ENCODE measurements at places on chromosomes 16 and 17. TPM values are rescaled to one million over a fixed set of nuclear protein-coding genes. Genes with fewer than 3 reads are reported as not detected.
A peak's percentile ranks its signal among the peaks of the same experiment; 100 is the strongest.

DNA sequence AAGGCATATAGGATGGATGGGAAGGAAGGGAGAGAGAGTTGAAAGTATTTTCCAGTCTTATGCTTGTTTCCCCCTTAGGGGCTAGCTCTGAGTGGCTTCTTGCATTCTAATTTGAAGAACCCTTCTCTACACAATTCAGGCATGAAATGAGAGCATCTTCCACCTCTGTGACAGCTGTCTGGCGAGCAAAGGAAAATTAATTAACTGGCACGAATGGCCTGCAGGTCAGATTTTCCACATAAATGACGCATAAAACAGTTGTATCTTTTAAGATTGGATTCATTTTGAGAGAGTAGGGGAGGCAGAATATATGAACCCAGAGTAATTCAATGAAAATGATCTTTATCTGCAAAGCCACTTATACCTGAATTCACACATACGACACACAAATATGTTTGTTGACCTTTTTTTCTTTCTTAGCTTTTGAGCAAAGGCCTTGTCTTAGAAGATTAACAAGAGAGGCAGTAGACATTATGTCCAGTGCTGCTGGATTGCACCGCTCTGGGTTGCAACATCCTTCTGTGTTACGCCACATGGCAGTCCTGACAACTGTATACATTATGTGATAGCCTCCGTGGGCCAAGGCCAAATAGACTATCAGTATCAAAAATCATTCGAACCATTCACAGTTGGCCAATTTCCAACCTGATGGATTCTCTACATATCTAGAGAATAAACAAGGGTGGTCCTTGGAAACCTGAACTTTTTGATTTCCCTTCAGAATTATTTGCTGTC, 173.0 kb upstream of the GOT2 start:
- no peaks in the 10 kb centered on the region for H3K36me3 ChIP-seq
- no peaks in the 10 kb centered on the region for H3K27me3 ChIP-seq
- H3K4me1 ChIP-seq: peaks cover 2% of the 10 kb centered on the region
- no peak overlapping the region for H3K4me3 ChIP-seq

GRCh38 chr16:19844945-19845641, 39.6 kb downstream of the GPRC5B start:
- no peak overlapping the region for H3K4me3 ChIP-seq
- peaks cover 7% of the 10 kb centered on the region for H3K4me1 ChIP-seq
- no peak overlapping the region for H3K27ac ChIP-seq
- DNase-seq: no peak
- no peaks in the 10 kb centered on the region for H3K36me3 ChIP-seq

DNA sequence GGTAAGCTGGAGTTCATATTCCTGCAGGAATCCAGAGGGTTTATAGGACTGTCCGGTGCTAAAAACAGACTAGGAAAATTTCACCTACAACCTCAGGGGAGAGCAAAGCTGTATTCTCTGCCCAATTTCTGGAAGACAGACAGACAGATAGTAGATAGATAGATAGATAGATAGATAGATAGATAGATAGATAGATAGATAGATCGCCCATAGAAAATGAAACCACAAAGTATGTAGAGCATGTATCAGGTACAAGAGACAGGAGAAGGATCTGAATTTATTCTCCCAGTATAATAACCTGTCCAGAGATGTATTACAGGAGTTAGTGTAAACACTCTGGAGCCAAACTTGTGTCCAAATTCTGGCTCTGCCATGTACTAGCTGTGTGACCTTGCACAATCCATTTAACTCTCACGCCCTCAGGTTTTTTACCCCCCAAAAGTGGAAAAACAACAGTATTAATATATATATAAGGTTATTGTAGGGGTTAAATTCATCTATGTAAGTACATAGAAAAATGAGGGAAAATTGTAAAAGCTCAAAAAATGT, 2.1 kb upstream of the ABCA6 start:
- peaks cover 5% of the 10 kb centered on the region for H3K4me1 ChIP-seq
- no peak for DNase-seq
- H3K4me3 ChIP-seq: no peak overlapping the region

DNA sequence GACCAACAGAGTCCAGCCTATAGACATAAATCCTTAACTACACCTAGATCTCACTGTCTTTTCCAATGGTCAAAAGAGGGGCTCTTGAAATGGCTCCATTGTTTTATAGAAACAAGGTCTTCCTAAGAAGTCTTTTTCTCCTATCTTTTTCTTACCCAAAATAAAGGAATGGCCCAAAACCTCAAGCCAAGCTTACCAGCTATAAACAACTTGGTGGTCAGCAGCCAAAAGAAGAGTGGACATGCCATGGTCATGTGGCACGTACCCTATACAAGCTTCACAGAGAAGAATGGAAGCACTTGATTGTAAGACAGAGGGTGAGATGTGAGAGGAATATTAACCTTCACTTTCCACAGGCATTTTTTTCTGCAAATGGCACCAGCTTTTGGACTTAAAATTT, 82.1 kb upstream of the GNAO1 start:
- H3K27ac ChIP-seq: no peak overlapping the region
- H3K27me3 ChIP-seq: peaks cover 7% of the 10 kb centered on the region
- H3K4me3 ChIP-seq: no peak overlapping the region
- H3K36me3 ChIP-seq: no peaks in the 10 kb centered on the region
- peaks cover 41% of the 10 kb centered on the region for H3K4me1 ChIP-seq

GRCh38 chr16:87953308-87954215, 2.3 kb downstream of the BANP start:
- no peak for DNase-seq
- H3K4me1 ChIP-seq: peaks cover 35% of the 10 kb centered on the region
- peaks cover 22% of the 10 kb centered on the region for H3K36me3 ChIP-seq

DNA sequence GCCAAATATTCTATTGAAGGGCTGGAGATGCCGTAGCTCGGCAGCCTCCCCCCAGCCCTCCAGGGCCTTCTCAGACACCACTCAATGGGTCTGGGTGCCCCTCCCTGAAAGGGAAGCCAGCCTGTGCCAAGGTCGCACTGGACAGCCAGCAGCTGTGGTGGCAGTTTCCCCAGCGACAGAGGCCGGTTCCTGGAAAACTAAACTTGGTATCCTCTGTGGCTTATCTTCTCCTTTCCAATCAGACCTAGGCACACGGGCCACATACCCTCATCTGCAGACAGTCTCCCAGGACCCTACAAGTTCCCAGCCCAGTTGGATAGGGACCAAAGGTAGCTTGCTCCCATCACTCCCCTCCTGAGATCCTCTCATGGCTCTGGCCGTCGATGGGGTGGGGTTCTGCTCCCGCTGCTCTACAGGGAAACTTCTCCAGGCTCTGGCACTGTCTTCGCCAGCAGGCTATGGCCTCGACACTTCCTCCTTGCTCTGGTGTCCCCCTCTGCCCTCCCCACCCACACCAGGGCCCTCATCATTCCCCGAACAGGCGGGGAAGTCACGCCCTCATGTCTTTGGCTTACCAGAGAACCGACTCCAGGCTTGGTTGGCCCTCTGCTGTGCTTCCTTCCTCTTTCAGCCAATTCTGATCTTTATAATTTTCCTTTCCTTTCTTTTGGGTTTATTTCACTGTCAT, 18.3 kb upstream of the IL21R start:
- no peaks in the 10 kb centered on the region for H3K36me3 ChIP-seq
- H3K27ac ChIP-seq: no peak overlapping the region
- peaks cover 6% of the 10 kb centered on the region for H3K27me3 ChIP-seq
- no peaks in the 10 kb centered on the region for H3K4me1 ChIP-seq
- DNase-seq: no peak
- no peak overlapping the region for H3K4me3 ChIP-seq

DNA sequence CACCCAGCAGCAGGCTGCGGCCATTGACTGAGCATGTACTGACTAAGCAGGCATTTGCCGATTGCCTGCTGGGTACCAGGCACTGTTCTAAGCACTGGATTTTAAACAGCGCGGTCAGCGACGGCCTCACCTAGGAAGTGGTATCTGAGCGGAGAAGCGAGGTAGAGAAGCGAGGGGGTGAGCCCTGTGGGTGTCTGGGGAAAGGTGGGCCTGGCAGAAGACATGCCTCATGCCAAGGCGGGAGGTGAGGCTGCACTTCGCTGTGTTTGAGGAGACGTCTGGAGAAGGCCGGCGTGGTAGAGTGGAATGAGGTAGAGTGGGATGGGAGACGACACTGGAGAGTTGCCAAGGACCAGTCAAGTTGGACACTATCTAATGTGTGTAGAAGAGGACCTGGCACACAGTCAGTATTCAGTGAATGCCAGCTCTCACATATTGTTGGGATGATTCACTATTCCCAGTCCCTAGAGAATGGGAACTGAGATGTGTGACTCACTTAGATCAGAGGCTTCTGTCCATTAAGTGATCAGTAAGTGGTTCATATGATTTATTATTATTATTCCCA, 14.4 kb downstream of the SYCE1L start:
- H3K27ac ChIP-seq: no peak overlapping the region
- no peak for DNase-seq
- peaks cover 20% of the 10 kb centered on the region for H3K4me1 ChIP-seq
- peaks cover 7% of the 10 kb centered on the region for H3K27me3 ChIP-seq
- H3K36me3 ChIP-seq: 0 out of 2 replicates have a peak, but pooled peaks cover 3% of the 10 kb centered on the region

GRCh38 chr16:84836967-84837366, 17.2 kb downstream of the CRISPLD2 start:
- DNase-seq: no peak
- H3K27ac ChIP-seq: no peak overlapping the region
- no peak overlapping the region for H3K4me3 ChIP-seq
- no peaks in the 10 kb centered on the region for H3K27me3 ChIP-seq
- peaks cover 26% of the 10 kb centered on the region for H3K4me1 ChIP-seq

GRCh38 chr17:75205793-75206163, 299 bp downstream of the NUP85 start:
- H3K27me3 ChIP-seq: no peaks in the 10 kb centered on the region
- H3K36me3 ChIP-seq: peaks cover 22% of the 10 kb centered on the region
- peak overlapping the region; percentile 92 for H3K4me3 ChIP-seq
- H3K4me1 ChIP-seq: peaks cover 14% of the 10 kb centered on the region

DNA sequence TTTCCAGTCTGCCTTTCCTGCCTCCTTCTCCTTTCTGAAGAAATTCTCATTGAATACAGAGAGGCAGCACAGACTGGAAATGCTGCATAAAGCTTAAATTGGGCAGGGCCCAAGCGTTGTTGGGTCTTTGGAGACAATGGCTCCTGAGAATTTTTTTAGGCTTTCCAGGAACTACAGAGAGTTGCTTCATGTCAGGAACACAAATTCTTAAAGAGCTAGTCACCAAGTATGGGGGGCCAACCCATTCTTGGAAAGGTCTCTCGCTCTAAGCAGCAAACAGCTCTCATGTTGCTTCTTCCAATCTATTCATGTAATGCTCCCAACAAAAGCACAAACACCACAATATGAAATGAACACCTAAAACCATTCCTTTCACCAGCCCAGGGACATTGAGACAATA, 6.9 kb downstream of the HNF1B start:
- H3K4me3 ChIP-seq: no peak overlapping the region
- peaks cover 12% of the 10 kb centered on the region for H3K4me1 ChIP-seq
- no peak for DNase-seq
- no peak overlapping the region for H3K27ac ChIP-seq
- peaks cover 94% of the 10 kb centered on the region for H3K27me3 ChIP-seq

- peak overlapping the region; percentile 65 for H3K27ac ChIP-seq
- peaks cover 34% of the 10 kb centered on the region for H3K4me1 ChIP-seq
- H3K36me3 ChIP-seq: peaks cover 9% of the 10 kb centered on the region
- H3K4me3 ChIP-seq: no peak overlapping the region
- peak; percentile 3 for DNase-seq
- no peaks in the 10 kb centered on the region for H3K27me3 ChIP-seq
Observed at GRCh38 chr17:80874866-80875445, 116.7 kb upstream of the CHMP6 start.

GRCh38 chr16:12062343-12063003, 85.9 kb downstream of the SNX29 start:
- H3K36me3 ChIP-seq: no peaks in the 10 kb centered on the region
- no peak for DNase-seq
- H3K27me3 ChIP-seq: no peaks in the 10 kb centered on the region
- no peak overlapping the region for H3K27ac ChIP-seq
- H3K4me1 ChIP-seq: no peaks in the 10 kb centered on the region

- H3K4me1 ChIP-seq: peaks cover 34% of the 10 kb centered on the region
- H3K27me3 ChIP-seq: peaks cover 77% of the 10 kb centered on the region
- peak overlapping the region; percentile 90 for H3K4me3 ChIP-seq
- H3K27ac ChIP-seq: peak overlapping the region; percentile 70
- H3K36me3 ChIP-seq: no peaks in the 10 kb centered on the region
Observed at GRCh38 chr17:81342269-81343070, 47.4 kb upstream of the SLC38A10 start.

- no peak overlapping the region for H3K27ac ChIP-seq
- peaks cover 32% of the 10 kb centered on the region for H3K36me3 ChIP-seq
- no peak for DNase-seq
- H3K4me1 ChIP-seq: peaks cover 29% of the 10 kb centered on the region
Observed at GRCh38 chr17:15973834-15974233, 25.7 kb downstream of the ZSWIM7 start.

DNA sequence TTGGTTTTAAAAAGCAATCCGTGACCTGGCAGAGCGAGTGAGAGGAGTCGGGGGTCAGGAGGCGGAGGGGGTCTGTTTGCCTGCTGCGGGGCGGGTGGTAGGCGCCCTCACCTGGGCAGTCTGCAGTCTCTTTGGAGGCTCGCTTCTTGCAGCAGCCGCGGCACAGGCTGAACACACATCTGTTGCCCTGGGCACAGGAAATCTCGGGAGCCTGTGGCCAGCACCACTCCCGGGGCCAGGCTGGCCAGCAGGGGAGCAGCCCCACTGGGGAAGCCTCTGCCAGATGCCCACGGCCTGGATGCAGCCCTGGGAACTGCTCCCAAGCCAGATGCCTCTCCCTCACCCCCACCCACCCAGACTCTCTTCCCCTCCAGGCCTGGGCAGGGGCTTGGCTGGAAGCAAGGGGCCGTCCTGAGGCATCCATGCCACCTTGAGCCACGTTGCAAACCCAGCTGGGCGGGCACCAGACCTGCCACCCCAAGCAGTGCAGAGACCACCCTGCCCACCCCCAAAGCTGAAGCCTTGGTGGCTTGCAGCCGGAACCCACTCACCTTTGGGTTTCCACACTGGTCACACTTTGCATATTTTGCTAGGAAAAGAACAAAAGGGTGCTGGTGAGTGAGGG, 6.6 kb downstream of the GPS1 start:
- no peak for DNase-seq
- no peaks in the 10 kb centered on the region for H3K27me3 ChIP-seq
- H3K4me3 ChIP-seq: no peak overlapping the region
- no peaks in the 10 kb centered on the region for H3K4me1 ChIP-seq

Gene PLA2G10
- 0.39 TPM for total RNA-seq

Gene SMPD3
- 0.99 TPM for total RNA-seq

Gene NPIPA8
- 6.8 TPM for total RNA-seq

Gene PTGES3L
- total RNA-seq: 1.8 TPM

Gene HYDIN
- total RNA-seq: 2.6 TPM

Gene MT4
- not detected for total RNA-seq

Gene SEPTIN12
- not detected for total RNA-seq
